ENCODE measurements at places on chromosomes 6 and 20.

DNA sequence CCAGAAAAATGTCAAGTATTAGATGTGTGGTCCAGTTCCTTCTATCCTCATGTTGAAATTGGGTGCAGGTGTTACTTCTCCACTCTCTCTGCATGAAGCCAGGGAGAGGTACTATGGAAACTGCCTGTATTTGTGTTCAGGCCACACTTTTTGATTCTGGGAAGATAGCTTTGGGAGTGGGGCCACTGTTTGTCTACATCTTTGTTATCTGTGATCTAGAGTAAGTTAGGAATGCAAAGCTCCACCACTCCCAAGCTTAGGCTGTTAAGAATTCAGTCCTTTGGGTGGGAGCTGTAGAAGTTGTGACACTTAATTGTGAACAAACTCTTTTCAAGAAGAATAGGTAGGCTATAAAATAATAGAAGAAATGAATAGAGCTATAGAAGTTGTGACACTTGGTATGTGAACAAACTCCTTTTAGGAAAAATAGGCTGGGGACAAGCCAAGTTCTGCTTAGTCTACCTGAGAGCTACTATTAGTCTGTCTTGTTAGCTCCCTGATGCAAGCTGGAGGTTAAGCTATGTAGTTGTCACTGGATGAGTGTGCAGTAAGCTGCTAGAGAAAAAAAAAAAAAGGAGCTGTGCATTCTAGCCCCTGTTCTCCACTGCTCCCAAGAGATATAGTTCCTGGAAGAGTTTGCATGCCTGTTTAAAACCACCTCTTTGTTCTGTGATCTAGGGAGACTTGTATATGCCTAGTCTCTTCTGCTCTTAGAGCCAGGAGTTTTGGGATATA lies 7.1 kb upstream of the GFRAL start:
- DNase-seq: no peak

- no peak for DNase-seq
These were observed 8.8 kb downstream of the TCFL5 start for GRCh38 chr20:62852841-62853240.

- no peak for DNase-seq
These were observed 15.9 kb downstream of the ROS1 start for GRCh38 chr6:117409863-117410262.

- DNase-seq: no peak
These were observed 39.7 kb downstream of the AGPAT4 start for GRCh38 chr6:161233986-161234661.

GRCh38 chr6:43489277-43490072 lies 12.1 kb downstream of the TJAP1 start:
- DNase-seq: no peak

DNA sequence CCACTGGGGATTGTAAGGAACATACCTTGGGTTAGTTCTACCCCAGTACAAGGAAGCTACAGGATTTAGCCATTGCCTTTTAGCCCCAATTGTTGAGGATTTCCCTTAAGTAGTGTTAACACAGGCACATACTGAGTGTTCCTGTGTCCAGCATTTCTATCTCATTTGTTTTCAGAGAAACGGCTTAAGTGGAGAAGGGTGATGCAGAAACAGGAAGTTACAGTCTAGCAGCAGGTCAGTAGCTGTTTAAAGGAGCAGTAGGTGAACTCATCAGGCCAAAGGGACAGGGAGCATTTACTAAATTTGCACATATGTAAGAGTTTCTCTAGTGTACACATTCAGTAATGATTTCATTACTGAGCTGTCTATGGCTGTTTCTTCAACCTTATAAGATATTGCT lies 644.2 kb upstream of the GJE1 start:
- no peak for DNase-seq

- DNase-seq: no peak
These were observed 368.3 kb upstream of the BTBD3 start for GRCh38 chr20:11549172-11550103.

- DNase-seq: no peak
These were observed 136.2 kb downstream of the RPS12 start for GRCh38 chr6:132950566-132950965.

DNA sequence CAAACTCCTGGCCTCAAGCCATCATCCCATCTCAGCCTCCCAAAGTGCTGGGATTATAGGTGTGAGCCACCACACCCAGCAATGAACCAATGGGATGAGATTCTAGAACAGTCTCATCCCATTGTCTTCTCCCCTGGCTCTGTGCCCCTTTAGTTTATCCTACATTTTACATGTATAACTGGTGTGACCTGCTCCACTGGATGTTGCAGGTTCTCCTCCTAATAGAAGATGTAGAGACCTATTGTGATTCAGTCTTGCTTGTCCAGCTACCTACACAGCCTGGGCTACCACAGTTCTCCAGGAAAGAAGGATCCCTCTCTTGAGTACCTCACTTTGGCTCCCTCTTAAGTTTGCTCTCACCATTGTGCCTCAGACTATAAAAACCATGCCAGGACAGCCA lies 2.0 kb upstream of the FKBPL start:
- DNase-seq: no peak

DNA sequence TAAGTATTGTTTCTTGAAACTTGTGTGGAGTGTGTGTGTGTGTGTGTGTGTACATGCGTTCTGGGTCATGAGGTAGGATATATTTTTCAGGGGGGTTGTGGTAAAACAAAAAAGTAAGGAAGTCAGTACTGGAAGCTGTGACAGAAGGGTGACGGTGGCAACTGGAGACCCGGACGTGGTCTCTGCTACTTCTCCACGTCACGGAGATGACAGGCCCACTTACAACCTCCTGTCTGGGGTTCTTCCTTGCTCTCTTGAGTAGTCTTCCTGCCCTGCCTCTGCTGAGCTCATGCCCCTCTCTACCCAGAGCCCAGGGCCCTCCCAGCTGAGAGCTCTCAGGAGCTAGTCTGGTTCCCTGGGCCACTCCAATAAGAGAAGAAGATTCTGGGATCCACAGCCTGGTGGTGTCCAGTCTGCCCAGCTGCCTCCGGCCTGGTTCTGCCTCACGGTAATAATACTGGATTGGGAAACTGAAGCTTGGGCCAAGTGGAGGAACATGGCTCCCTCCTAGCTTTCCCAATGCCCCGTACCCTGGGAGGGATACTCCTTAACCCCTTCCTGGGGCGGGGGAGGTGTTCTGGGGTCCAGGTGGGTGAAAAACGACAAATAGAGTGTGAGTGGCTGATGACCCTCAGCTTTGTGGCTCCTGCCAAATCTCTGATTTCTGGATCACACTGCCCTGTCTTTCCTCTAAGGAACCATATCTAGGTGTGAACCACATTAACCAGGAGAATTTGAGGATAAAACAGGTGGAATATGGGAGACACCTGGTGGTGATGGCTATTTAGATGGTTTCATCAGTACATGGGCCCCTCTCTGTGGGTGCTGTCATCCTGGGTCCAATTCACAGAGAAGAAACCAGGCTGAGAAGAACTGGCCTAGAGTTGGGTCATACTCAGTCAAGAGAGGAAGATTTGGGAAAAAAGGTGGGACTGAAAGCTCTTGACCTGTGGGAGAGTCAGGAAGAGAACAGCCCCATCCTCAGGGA lies 27.2 kb downstream of the VEGFA start:
- no peak for DNase-seq

- no peak for DNase-seq
These were observed 32.7 kb upstream of the MAP7 start for GRCh38 chr6:136582711-136583471.

DNA sequence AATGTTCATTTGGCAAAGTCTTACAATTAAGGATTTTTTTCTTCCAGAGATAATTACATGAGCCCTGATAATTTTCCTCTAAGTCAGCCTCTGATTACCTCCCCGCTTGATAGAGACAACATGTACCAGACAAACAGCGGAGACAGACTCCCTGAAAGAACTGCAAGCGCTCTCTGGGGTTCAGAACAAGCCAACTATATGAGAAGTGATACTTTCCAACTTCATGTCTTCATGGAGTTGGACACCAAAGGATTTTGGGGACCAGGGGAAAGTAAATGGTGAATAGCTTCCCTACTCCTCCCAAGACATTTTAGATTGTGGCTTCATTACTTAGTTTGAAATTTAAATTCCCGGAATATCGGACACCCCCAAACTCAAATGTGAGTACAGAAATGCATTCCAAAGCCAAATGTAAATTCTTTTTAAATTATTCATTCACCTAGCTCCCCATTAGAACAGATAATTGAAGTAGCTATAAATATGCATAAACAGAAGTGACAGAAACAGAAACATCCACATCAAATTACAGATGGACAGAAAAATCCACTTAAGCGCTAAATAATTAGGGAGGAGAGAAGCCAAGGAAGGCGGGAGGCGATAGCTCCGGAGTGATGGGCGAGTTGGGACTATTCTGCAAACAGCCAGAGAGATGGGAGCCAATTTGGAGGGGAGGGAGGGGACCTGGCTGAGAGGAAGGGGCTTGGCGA lies 129.7 kb upstream of the AKAP12 start:
- no peak for DNase-seq

DNA sequence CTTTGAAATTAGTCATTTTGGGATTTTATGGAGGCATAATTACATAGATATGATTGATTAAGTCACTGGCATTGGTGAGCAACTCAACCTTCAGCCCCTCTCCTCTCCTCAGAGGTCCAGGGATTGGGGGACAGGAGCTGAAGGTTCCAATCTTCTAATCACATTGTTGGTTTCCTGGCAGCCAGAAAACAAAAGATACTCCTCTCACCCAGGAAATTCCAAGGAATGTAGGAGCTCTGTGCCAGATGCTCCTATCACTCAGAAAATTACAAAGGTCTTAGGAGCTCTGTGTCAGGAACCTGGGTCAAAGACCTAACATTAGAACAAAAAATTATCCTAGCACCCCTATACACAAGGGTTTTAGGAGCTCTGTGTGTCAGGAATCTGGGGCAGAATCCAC lies 679.7 kb upstream of the ID4 start:
- DNase-seq: no peak

- DNase-seq: no peak
These were observed 112.8 kb downstream of the BCAS1 start for GRCh38 chr20:53957451-53958172.

DNA sequence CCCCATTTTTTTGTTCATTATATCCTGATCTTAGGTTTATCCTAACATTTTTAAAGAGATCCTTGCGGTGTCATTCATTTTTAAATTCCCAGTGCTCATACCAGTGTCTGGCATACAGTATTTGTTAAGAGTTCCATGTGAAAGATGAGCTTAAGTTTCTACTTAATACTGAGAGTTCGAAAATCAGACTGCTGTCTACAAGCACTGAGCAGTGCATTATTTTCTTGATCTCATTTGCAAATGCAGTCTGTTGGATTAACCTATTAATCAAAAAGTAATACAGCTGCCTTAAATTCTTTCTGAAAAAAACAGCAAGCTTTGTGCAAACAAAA lies 663 bp downstream of the COQ3 start:
- no peak for DNase-seq

DNA sequence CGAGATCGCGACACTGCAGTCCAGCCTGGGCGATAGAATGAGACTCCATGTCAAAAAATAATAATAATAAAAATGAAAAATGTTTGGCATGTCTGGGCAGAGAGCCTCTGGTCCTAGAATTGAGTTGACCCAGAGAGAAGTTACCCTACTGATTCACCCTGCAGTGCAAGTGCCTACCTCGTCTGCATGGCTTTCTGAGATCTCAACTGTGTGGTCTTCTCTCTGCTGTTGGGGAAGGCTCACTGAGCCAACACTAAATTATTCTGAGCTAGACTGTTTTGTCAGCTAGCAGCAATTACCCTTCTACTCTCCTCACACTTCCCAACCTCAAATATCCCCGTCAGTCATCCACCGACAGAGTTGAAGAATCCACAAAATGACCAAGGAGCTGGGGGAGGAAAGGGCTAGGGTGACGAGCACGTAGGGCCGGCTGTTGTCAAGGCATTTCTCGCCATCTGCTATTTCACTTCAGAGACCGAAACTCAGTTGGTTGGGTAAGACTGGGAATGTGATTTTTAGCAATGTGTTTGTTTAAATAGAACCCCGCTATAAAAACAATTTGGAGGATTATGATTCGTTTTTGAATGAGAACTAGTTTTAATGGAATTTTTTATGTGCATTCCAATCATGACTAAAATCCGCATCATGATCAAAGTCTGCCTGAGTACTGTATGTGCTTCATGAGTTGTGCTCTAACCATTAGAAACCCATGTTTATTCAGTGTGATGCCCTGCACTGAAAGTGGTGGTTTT lies 9.4 kb downstream of the MAS1 start:
- DNase-seq: no peak

DNA sequence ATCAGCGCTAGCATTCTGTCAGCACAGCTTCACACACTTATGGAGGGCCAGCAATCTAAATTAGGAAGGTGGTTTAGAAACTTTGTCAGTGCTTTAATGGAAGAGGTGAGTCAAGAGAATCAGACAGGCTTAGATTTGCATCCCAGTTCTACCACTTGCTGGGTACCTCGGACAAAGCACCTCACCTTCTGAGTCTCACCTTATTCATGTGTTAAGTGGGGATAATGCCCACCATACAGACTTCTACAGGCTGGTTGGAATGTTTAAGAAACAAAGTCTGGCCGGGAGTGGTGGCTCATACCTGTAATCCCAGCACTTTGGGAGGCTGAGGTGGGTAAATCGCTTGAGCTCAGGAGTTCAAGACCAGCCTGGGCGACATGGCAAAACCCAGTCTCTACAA lies 12.2 kb upstream of the STK35 start:
- no peak for DNase-seq

- DNase-seq: no peak
These were observed 48.1 kb downstream of the KCNS1 start for GRCh38 chr20:45052698-45053429.

DNA sequence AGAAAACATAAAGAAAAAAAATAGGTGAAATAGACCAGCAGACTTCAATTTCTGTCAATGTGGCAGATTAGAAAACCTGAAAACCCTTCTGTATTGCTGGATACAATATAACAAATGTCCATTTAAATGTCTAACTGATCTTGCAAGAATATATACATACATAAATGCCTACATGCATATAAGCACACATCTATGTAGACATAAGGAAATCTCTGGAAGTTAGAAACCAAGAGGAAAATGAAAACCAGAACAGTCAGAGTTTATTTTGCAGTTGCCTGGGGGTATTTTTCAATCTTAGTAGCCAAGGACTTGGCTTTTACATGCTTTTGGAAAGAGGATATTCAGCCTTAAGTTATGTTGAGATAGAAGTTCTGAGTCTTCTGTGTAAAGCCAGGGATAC lies 184.0 kb downstream of the RPS12 start:
- no peak for DNase-seq

- DNase-seq: no peak
These were observed 24.6 kb downstream of the RIMS4 start for GRCh38 chr20:44785768-44786167.

GRCh38 chr6:17863901-17864754 lies 123.3 kb downstream of the KIF13A start:
- no peak for DNase-seq

- no peak for DNase-seq
These were observed 64.4 kb downstream of the EZR start for GRCh38 chr6:158754738-158755137.

- no peak for DNase-seq
These were observed 4.8 kb downstream of the F13A1 start for GRCh38 chr6:6315660-6316059.

DNA sequence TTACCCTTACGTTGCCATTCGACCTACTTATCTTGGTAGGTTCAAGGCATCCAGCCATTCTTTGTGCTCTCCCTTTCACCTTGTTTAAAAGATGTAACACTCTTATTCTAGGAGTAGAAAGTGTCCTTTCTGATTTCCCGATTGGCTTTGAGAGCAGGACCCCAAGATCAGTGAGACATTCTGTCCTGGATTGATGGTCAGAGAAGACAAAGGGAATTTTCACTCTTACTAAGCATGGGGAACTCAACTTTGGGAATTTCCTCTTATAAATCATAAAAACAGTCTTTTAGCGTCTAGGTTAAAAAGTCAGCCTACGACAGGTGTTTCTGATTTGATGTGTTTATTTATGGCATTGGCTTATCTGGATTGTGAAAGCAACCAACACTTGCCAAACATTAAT lies 2.8 kb upstream of the AARS2 start:
- no peak for DNase-seq

GRCh38 chr6:129923530-129924250 lies 62.6 kb upstream of the TMEM244 start:
- DNase-seq: no peak

Data from activated gamma-delta T cell treated with anti-CD3 and anti-CD28 coated beads, Interleukin-2, amount 50 U/mL, for 16 hours (primary cell).